ENCODE measurements at places on chromosomes 2 and 18. TPM values are rescaled to one million over a fixed set of nuclear protein-coding genes. Genes with fewer than 3 reads are reported as not detected.

DNA sequence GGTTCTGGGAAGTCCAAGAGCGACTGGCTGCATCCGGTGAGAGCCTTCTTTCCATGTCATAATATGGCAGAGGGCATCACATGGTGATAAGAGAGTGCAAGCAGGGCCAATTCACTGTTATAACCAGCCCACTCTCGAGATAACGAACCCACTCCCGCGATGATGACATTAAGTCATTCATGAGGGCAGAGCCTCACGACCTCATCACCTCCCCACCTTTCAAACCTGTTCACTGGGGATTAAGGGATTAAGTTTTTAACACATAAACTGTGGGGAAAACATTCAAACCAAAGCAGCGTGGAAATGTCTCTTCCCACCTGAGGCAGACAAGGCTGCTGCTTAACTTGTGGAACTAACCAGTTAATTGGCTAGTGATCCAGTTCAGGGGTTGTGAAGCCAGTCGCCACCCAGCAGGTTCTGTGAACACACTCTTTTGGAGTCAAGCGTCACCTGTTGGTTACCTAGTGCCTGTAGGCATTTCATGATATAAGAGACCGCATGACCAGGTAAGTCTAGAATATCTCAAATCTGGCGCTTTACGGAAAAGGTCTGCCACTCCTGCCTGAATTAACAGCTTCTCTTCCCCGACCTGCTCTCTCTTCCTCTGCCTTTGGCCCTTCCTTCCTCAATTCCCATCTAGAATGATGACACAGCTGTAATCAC lies 54.3 kb downstream of the EDAR start:
- no peak for DNase-seq

ANKRD62 gene
- total RNA-seq: not detected

- no peak for DNase-seq
Observed at GRCh38 chr2:68059784-68060525, 2.8 kb downstream of the C1D start.

FRZB gene
- not detected for total RNA-seq

ALK gene
- not detected for total RNA-seq

UGT1A10 gene
- not detected for total RNA-seq

DNA sequence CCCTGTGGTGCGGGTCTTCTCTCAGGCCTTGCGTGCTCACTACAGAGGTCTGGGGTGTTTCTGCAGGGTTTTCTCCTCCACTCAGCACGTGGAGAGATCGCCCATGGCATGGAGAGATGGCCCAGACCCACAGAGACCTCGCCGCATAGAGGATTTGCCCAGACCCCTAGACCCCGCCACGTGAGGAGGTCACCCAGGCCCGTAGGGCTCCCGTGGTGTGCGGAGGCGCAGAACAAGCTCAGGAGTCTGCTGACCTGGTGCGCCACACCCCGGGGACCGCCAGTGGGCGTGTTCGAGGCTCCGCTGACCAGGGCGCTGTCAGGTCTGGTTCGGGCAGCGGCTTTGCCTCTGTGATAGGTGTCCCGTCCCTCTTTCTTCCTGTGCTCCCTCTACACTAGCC lies 64.5 kb downstream of the ADI1 start:
- DNase-seq: no peak

DSG4 gene
- not detected for total RNA-seq

COL4A4 gene
- total RNA-seq: 0.55 TPM

DNA sequence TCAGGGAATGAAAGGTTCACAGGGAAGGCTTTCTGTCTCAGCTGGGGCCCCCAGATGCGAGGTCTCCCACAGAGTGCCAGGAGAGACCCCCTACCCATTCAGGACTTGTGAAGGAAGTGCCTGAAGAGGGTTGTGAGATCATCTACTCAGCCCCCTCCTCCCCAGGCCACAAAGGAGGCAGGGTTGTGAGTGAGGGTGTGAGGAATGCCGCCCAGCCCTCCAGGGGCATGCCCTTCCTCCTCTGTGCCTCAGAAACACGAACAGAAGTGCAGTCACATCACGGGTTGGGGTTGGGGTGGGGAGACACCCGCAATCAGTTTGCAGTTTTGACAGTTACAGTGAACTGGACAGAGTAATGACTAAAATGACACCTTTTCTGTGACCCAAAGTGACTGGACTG lies 5.0 kb downstream of the MAL start:
- DNase-seq: no peak

NOSTRIN gene
- not detected for total RNA-seq

DNA sequence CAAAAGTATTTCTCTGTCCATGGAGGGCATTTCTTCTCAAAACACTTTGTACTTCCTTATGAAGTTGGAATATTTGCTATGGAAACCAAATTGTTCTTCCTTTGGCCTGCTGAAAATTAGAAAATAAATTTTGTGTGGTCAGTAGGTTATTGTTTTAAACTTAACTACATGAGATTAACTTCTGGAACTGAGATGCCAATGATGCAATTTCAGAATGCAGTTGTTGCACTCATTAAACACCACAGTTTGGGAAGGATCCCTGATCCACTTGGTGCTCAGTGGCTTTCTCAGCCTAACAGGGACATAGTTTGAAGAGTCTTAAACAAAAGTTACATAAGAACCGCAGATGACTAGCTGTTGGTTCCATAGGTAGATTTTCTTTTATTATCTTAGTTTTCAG lies 23.3 kb upstream of the IL1R1 start:
- no peak for DNase-seq

DNA sequence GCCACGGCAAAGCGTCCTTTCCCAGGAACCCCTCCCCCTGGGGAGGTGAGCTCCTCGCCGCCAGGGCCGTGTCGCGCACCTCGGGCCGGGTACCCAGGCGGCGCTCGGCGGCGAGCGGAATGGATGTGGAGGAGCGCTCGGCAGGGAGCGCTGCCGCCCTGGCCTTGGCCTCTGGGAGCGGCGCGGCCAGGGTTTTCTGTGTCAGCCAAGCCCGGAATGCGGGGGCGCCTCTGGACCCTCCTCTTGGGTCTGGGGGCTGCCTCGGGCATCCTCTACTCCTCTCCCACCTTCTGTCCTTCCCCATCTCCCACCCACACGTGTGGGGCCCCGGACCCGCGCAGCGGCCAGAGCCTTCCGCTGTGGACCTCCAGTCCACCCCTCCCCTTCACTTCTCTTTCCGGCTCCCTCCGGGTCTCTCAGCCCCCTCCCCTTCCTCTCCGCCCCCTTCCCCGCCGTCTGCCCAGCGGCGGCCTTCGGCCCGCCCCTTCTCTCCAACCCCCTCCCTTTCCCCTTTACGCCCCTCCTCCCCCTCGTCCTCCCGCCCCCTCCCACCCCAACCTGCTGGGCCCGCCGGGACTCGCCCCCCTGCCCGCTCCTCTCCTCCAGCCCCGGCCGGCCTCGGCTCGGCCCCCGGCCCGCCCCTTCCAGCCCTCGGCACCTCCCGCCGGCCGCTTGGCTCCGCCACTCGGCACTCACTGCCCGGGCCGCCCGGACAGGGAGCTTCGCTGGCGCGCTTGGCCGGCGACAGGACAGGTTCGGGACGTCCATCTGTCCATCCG lies at the start of gene MERTK:
TSS of gene MERTK (plus strand) at position 684 of the 779 bp plus-strand sequence. CDS start 129 bp downstream, outside the sequence.
- peak; percentile 34 for DNase-seq

C2orf66 gene
- not detected for total RNA-seq

ANKMY1 gene
- 34.6 TPM for total RNA-seq

- no peak for DNase-seq
Observed at GRCh38 chr2:131425231-131425941, 50.5 kb upstream of the TUBA3D start.

EVA1A gene
- not detected for total RNA-seq

- no peak for DNase-seq
Observed at GRCh38 chr18:9095297-9096006, 7.0 kb upstream of the NDUFV2 start.

FHOD3 gene
- not detected for total RNA-seq

GRCh38 chr2:27152102-27152795 lies 3.4 kb downstream of the TCF23 start:
- DNase-seq: no peak

LIMS3 gene
- total RNA-seq: not detected

GRCh38 chr2:38496927-38497669 lies 105.6 kb downstream of the HNRNPLL start:
- no peak for DNase-seq

DNA sequence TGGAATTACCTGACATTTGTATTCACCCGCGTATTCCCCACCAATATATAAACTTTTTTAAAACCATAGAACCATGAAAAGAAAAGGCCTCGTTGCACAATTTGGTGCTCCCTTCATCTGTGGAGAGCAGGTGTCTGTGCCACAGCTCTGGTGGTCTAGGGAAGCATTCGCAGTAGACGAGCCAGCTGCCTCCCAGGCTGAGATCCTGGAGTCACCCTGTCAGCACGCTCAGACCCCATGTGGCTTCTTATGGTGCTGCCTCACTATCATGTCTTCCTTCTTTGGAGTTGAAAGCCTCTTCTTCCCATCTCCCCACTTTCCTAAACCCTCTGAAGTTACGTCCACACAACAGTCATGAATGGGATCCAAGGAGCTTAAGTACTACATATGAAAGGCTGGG lies 38.4 kb upstream of the ACKR3 start:
- no peak for DNase-seq

All from T-helper 17 cell (primary cell).